ENCODE measurements at places on chromosomes 2 and 18.
A peak's percentile ranks its signal among the peaks of the same experiment; 100 is the strongest.

DNA sequence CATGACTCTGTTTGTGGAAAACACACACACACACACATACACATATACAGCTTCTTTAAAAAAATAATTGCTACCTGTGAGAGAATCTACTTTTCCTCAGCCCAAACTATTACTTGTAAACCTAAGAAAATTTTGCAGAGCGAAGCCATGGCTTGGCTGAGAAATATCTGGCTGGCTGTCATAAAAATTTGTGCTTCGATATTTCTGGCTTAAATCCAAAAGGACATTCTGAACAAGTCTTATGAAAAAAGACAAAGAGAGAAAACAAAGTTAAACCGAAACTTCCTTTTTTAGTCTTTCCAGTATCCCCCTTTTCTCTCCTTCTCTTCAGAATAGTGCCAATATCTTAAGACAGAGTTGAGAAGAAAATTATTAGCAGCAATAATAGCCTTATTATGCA lies 2048.0 kb downstream of the SUCLG1 start:
- peaks cover 10% of the 10 kb centered on the region for H3K27me3 ChIP-seq
- no peaks in the 10 kb centered on the region for H3K4me1 ChIP-seq
- no peak for DNase-seq
- no peak overlapping the region for H3K4me3 ChIP-seq

DNA sequence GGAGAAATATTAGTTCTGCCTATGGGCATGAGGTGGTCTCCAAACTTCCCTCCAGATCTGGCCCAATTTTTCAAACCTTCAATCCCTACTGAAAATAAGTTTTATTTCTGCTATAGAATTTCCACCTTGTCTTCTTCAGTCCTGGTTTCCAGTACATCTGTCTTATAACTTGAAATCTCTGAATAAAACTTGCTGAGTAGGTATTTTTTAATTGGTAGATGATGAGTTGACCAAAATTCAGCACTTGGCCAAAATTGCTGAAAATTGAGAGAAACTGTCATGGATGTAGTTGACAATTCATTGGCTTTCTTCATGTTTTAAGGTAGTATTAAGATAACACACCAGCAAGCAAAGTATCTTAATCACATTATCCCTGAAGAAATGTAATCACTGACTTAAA lies 206.2 kb downstream of the PARD3B start:
- H3K27me3 ChIP-seq, result no peaks in the 10 kb centered on the region
- no peaks in the 10 kb centered on the region for H3K4me1 ChIP-seq
- no peak overlapping the region for H3K4me3 ChIP-seq
- H3K27ac ChIP-seq, result no peak overlapping the region
- DNase-seq, result no peak

GRCh38 chr2:7557376-7557775 lies 640.2 kb downstream of the RNF144A start:
- no peaks in the 10 kb centered on the region for H3K4me1 ChIP-seq
- no peaks in the 10 kb centered on the region for H3K36me3 ChIP-seq
- DNase-seq, result no peak
- no peak overlapping the region for H3K27ac ChIP-seq
- no peak overlapping the region for H3K4me3 ChIP-seq

DNA sequence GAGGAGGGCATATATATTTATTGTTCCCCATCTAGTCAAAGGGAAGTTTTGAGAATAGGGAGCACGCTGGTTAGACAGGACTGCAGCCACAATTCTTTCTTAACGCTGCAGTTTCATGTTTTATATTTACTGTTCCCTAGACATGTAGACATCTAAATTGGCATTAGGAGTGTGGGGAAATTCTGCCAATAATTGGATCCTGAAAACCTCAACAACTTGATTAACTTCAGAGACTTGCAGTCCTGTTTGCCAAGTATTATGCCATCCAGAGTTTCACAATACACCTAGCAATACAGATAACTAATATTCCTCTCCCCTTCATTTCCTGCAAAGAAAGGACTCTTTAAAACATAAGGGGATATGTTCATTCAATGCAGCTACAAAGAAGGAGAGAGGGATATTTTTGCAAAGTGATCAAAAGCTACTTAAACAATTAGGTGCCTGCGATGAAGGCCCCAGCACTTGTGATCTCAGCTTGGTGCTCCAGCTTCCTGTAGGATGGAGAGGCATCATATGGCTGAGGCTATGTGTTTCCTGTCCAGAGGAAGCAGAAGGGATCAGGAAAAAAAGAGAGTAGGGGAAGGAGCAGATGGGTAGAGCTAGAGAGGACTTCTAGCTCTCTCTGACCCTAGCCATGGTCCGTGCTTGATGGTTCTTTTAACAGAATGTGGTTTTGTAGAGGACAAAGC lies 264.4 kb downstream of the MTX2 start:
- H3K36me3 ChIP-seq, result no peaks in the 10 kb centered on the region
- no peak overlapping the region for H3K27ac ChIP-seq
- H3K27me3 ChIP-seq, result no peaks in the 10 kb centered on the region
- no peak overlapping the region for H3K4me3 ChIP-seq
- H3K4me1 ChIP-seq, result peaks cover 31% of the 10 kb centered on the region

GRCh38 chr2:113157118-113157896 lies 16.5 kb upstream of the PSD4 start:
- H3K4me3 ChIP-seq, result peak overlapping the region; percentile 54
- peak overlapping the region; percentile 95 for H3K27ac ChIP-seq
- peaks cover 22% of the 10 kb centered on the region for H3K4me1 ChIP-seq

DNA sequence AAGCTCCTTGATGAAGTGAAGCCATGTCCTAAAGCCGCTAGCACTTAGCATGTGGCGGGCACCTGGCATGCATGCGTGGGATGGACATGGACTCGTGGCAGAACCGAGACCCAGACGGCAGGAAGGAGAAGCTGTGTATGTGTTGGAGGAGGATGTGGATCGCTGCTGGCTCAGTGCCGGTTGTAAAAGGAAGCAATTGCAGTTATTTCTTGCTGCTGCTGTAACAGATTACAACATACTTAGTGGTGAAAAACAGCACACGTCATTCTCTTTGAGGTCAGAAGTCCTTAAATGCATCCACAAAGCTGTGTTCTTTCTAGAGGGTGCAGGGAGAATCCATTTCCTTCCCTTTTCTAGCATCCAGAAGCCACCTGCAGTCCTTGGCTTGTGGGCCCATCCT lies 74.6 kb downstream of the AGAP1 start:
- H3K27me3 ChIP-seq, result no peaks in the 10 kb centered on the region
- no peak overlapping the region for H3K27ac ChIP-seq
- H3K4me3 ChIP-seq, result no peak overlapping the region
- H3K4me1 ChIP-seq, result no peaks in the 10 kb centered on the region
- no peaks in the 10 kb centered on the region for H3K36me3 ChIP-seq
- no peak for DNase-seq
